ENCODE measurements at places on chromosomes 7 and 10.

DNA sequence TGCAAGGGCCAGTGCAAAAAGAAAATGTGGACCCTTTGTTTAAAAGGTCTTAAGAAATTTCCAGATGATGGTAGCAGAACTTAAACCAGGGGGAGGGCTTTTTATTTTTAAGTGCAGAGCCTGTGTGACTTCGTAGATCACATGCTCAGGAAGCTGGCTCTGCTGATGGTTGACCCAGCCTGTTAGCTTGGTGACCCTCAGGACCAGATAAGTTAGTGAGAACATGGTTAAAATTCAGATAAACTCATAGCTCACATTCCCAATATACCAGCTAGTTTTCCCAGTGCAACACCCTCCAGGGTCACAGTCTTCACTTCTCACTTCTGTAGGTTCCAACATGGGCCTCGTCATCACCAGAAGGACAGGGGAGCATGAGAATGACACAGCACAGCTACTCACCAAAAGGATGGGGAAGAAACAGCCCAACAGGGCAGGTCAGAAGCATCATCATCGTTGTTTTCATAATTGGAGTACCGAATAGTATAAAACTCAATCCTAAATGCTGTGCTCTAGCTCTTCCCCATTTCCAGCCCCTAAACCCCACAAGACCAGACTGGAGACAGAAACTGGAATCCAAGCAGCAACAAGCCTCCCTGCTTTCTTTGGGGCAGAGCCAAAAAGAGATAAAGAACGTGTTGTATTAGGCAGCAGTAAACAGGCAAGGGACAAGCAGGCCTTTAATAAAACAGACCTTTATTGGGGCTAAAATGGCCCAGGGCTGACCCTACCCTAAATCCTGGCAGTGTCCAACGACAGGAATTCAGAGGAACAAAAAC lies 102.2 kb upstream of the ANKRD1 start:
- peak; percentile 66 for DNase-seq

- DNase-seq, result no peak
Measured at GRCh38 chr7:6293202-6293601, 20.8 kb upstream of the CYTH3 start.

- no peak for DNase-seq
Measured at GRCh38 chr7:3712841-3713240, 411.8 kb downstream of the SDK1 start.

GRCh38 chr7:116167177-116167576 lies 43.2 kb upstream of the TES start:
- DNase-seq, result no peak

- DNase-seq, result no peak
Measured at GRCh38 chr10:72736176-72736827, 44.4 kb downstream of the MCU start.

GRCh38 chr7:29243910-29244655 lies 49.5 kb downstream of the CHN2 start:
- DNase-seq, result no peak

Measured in right forelimb (tissue), 1 donor.